ENCODE measurements at places on chromosomes 11 and 22.
A peak's percentile ranks its signal among the peaks of the same experiment; 100 is the strongest.

DNA sequence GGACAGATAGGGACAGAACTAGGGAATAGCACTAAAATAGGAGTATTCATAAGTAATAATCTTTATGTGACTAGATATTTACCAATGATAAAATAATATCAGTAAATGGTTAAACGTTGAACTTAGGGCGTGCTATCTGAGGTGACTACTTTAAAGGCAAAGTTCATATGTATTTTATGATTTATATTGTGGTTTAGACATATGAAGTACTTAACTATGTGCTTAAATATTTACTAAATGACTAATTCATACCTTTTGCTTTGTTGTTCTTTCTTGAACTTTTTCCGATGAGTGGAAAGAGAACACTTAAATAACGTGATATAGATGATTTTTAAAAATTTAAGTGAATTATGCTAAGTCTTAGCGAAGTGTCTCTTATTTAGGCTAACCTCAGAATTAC lies 14.7 kb downstream of the LUZP2 start:
- DNase-seq = no peak

GRCh38 chr11:22520521-22520920 lies 105.1 kb downstream of the FANCF start:
- DNase-seq = no peak

GRCh38 chr11:23764286-23764685 lies 732.6 kb upstream of the LUZP2 start:
- DNase-seq = no peak

- no peak for DNase-seq
Measured at GRCh38 chr11:257766-258493, 20.3 kb upstream of the NLRP6 start.

- no peak for DNase-seq
Measured at GRCh38 chr22:31233001-31233400, 20.9 kb downstream of the LIMK2 start.

GRCh38 chr22:19103880-19104821 lies 18.1 kb downstream of the DGCR2 start:
- DNase-seq = no peak

- no peak for DNase-seq
Measured at GRCh38 chr11:47725442-47726117, 10.4 kb upstream of the AGBL2 start.

GRCh38 chr11:61378713-61379313 lies 13.6 kb upstream of the TMEM216 start:
- peak; percentile 99 for DNase-seq

DNA sequence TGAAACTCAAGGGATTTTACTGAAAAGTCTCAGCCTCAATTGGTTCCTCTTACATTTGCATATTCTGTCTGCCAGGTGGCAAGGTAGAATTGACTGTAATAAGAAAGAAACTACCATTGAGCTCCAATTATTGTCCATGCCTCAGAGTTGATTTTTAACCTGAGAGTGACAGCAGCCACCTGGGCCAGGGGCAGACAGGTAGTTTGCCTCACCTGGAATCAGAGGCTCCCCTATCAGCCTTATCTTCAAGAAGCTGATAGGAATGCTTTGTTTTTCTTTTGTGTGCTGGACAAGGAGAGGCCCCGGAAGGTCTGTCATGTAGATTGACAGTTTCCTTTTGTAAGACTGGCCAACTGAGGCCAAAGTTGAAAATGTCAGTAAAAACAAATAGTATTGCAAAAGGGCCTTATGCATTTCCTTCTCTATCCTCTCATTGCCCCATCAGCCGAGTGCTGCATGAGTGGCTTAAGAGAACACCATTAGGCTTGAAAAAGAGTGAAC lies 34.1 kb downstream of the CD44 start:
- DNase-seq = no peak

GRCh38 chr11:27459191-27459590 lies 13.4 kb downstream of the LGR4 start:
- no peak for DNase-seq

DNA sequence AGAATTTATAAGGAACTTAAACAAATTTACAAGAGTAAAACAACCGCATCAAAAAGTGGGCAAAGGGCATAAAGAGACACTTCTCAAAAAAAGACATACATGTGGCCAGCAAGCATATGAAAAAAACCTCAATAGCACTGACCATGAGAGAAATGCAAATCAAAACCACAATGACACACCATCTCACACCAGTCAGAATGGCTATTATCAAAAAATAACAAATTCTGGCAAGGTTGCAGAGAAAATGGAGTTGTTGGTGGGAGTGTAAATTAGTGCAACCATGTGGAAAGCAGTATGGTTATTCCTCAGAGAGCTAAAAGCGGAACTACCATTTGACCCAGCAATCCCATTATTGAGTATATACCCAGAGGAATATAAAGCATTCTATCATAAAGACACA lies 866.8 kb upstream of the TENM4 start:
- no peak for DNase-seq

GRCh38 chr11:10803676-10804075 lies 5.0 kb downstream of the EIF4G2 start:
- DNase-seq = no peak

All from stromal cell of bone marrow (primary cell).